ENCODE measurements at places on chromosomes 16 and 17.
A peak's percentile ranks its signal among the peaks of the same experiment; 100 is the strongest.

- DNase-seq, result no peak
These were observed 303.8 kb downstream of the SEC14L1 start for GRCh38 chr17:77444628-77444983.

GRCh38 chr16:57462978-57463362 is 491 bp downstream of the POLR2C start:
- no peak for DNase-seq

DNA sequence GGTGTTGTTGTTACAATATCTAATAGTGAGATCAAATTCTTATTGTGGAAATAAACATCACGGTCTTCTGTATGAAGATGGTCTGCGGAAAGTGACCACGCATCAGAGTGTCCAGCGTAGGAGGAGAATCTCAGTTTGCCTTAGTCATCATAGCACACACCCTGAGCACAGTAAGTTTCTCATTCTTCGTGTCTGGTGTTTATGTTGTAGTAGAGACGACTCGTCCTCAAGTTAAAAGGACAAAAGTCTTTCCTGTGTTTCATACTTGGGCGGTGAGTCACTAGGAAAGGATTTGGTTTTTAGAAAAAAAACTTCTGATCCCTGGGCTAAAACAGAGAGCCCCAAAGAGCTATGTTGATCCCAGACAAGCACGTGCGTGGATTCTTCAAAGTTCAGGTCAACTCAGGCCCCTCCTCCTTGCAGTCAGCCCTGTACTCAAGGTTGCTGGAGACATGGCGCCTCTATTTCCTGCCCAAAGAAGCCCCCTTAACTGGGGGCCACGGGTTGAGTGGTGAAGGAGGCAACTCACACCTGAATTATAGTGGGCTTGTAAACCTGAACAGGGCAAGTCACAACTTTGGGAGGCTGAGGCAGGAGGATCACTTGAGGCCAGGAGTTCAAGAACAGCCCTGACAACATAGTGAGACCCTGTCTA is 170.4 kb downstream of the ZFHX3 start:
- DNase-seq, result no peak

DNA sequence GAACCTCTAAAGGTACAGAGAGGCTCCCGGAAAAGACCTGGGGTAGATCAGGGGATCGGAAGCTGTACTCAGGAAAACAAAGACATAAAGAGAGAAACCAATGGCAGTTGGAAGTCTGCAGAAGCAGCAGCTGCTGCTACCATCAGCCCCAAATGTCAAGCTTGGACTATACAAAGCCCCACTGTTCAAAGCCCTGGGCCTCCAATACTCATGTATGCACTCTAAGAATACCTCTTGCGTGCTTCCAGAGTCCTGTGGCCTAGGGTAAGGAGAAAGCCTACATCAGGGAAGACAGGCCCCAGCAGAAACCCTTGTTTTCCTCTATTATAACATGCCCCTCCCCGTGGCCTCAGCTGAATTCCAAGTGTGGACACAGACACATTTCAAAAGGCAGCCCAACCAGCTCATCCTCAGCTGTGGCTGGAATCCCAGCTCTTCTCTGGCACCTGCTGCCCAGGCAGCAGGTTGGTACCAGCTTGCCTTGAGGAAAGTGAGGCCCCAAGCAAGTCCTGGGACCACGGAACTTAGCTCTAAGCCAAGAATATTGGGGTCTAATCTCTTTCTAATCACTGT is 19.3 kb upstream of the MTMR4 start:
- DNase-seq, result no peak

DNA sequence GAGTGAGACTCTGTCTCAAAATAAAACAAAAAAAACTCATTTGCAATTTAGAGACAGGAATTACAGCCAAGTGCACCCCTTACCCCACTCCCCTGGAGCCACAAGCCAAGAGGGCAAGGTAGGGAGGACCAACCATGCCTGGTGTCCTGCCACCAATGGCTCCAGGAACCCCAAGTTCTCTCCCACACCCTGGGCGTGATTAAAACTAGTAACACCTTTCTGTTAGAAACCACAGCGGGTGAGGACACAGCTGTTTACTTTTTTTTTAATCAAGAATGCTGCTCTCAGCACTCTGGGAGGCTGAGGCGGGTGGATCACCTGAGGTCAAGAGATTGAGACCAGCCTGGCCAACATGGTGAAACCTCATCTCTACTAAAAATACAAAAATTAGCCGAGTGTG is 38.1 kb downstream of the ANKRD11 start:
- no peak for DNase-seq

DNA sequence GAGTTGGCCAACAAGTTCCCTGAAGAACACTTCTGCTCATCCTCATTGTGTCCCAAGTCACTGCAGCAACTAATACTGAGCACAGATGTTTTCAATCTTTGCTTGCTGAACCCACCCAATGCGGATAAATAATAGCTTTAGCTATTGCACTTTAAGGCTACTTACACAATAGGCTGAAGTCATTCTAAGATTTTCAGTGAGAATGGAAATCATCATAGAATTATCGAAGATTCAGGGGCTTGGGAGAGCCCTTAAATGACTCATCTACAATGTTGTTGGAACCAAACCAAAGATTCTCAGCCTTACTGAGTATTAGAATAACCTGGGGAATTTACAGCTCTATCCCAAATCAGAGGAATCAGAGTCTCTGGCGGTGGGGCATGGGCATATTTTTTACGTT is 51.2 kb downstream of the SYCE1L start:
- DNase-seq, result no peak

GRCh38 chr16:65413861-65414260 is 292.0 kb upstream of the CDH11 start:
- DNase-seq, result no peak

GRCh38 chr17:16922386-16923096 is 49.4 kb downstream of the TNFRSF13B start:
- DNase-seq, result no peak

DNA sequence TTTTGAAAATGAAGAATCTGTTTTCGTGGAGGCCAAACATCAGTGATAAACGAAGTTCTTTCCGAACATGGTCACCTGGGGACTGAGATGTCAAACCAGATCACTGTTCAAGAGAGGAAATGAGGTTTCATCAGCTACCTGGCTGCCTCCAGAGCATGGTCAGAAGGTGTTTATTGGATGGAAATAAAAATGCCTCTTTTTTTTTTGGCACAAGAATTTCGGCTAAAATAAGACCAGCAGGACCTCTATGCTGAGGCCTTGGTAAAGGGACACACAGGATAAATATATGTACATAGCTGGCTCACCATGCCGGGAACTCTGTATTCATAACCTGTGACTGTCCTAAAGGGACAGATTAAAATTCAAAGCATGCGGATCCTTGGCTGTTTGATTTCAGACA is 135.3 kb downstream of the UTP18 start:
- DNase-seq, result no peak

GRCh38 chr17:34370997-34371395 is 8.0 kb upstream of the CCL1 start:
- DNase-seq, result no peak

DNA sequence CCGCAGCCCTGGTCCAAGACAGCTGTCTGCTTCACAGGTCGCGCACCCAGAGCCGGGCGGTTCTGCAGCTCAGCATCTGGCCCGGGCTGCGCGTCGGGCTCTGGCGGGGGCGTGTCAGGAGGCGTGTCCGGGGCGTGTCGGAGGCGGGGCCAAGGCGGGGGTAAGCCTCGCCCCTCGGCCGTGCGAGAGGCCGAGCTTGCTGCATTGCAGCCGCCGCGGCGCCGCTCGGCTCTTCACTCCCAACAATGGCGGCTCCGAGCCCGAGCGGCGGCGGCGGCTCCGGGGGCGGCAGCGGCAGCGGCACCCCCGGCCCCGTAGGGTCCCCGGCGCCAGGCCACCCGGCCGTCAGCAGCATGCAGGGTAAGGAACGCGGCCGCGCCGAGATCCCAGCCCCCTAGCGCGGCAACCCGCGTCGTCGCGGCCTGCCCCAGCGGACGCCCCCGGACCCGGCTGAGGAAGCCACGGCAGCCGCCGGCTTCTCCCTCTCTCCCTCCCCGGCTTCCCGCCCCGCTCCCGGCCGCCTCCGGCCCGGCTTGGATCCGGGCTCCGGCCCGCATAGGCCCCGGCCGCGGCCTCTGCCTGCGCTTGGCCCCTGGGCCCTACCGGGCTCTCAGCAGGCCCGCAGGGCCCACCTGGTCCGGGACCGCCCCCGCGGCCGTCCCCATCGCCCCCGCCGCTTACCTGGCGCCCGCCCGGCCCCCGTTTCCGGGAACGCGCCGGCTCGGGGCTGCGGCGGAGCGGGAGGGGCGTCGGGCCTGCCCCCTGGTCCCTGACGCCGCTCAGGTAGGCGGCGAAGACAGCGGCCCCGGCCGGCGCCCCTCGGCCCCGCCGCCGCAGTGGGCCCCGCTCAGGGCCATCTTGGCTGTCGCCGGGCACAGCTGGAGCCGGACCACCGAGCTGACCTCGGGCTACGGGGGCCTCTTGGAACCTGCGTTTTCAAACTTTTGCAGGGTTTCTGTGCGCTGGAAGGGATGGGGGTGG is at the start of gene MAP2K4:
MAP2K4 (plus strand) TSS at position 236 of the 981 bp plus-strand sequence; CDS start at position 246, 10 bp downstream.
- DNase-seq, result peak; percentile 56
